ENCODE measurements at places on chromosomes 1 and 21.

DNA sequence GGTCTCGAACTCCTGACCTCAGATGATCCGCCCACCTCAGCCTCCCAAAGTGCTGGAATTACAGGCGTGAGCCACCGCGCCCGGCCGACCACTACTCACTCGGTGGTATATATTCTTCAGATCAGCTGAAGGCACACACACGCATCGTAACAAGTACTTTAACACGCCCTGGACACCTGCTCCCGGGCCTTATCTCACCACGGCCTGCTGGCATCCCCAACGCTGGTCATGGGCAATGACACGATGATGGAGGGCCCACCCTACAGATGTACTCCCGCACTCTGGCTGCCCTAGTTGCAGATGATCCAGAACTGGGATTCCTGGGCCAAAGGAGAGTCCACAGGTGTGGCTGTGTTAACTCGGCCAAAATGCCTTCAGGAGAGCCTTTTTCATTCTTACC is 11.6 kb downstream of the UBE2J2 start:
- no peak for DNase-seq

DNA sequence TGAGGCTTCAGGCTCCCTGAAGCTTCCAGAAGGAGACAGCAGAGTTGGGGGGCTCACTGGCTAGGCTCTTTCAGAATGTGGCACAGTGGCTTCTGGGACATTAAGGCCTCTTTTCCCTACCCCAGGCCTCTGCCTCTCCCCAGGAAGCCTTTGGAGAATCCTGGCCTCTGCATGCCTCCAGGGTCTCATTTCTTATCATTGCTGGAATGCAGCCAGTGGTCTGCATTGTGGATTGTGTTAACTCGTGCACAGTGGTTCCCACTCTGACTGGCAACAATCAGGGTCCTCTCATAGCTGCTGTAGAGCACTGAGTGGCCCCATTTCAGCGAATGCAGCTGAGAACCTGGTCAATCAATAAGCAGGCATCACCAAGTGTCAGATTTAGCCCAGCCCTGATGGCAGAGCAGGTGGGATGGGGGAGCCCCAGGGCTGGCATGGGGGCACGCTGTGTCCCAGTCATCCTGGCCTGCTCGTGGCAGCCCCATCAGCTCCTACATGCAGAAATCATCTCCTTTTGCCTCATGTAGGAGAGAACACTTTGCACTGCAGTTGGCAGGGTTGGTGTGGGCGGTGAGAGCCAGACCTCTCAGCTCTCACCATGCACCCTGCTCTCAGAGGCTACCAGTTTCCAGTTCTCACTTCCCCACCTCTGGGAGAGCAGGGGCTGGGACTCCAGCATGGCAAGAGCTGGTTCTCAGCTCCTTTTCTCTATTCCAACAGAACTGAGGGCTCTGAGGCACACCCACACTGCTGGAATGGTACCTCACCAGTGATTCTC is 13.4 kb downstream of the ADORA1 start:
- no peak for DNase-seq

- no peak for DNase-seq
Measured at GRCh38 chr1:47436979-47437446, 831 bp upstream of the FOXD2 start.

GRCh38 chr21:34946385-34946840 is 102.7 kb downstream of the RUNX1 start:
- no peak for DNase-seq
